Pancreas (tissue), 10 donors: ENCODE measurements at places on chromosomes 4 and X. TPM values are rescaled to one million over a fixed set of nuclear protein-coding genes. Genes with fewer than 3 reads are reported as not detected.

- no peak for DNase-seq
Measured at GRCh38 chr4:55218041-55218440, 92.6 kb upstream of the KDR start.

DNA sequence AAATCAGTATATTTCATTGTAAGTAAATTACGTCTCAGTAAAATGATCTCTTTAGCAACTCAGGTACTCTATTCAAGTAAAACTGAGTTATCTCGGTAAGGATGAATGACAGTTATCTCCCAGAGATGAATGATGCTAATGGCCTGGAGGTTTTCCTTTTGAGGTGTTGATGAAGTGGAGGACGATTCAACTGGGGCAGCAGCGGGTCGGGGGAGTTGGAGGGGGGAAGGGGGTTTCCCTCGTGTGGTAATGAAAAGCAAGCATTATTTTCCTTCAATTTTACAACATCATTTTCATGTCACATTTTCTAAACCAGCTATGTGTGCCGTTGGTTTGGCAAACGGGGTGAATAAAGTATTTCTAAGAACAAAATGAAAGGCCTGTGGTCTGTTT lies 92.4 kb upstream of the ATXN3L start:
- no peak for DNase-seq

- DNase-seq = no peak
Measured at GRCh38 chr4:102606261-102606660, 105.1 kb downstream of the NFKB1 start.

The ARHGEF38 gene
- 12.2 TPM for total RNA-seq

GRCh38 chrX:154738011-154738738 lies 12.7 kb downstream of the GAB3 start:
- no peak for DNase-seq

DNA sequence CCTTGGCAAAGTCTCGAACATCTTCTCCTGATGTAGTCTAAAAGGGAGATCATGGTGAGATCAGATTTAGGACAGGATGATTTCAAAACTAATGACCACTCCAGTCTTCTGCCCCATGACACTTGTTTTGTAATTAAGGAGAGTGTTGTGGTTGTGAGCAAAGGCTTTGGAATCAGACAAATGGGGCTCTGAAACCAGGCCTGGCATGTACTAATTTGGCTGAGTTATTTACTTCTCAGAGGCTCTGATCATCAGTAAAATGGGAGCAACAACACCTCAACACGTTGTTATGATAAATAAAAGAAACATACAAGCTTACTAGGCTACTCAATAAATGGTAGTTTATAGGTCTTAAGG lies 106.9 kb upstream of the FTHL17 start:
- no peak for DNase-seq

GRCh38 chr4:104941661-104942062 lies 205.0 kb upstream of the TET2 start:
- DNase-seq = no peak

The WAS gene
- total RNA-seq = 0.51 TPM

DNA sequence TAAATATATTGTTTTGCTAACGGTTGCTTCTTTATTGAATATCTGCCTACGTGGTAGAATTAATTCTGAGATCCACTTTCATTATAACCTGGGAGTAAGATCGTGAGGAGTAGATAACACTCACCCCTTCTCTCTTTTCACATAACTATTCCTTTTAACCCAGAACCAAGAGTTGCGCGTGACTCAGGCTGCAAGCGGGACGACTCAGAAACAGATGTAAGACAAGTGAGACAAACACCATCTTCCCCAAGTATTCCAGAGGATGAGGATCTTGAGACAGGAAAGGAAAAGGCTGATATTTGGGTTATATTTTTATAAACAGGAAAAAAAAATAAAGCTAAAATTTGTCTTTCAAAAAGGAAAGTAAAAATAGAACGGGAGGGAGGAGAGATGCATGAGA lies 318.8 kb upstream of the NOCT start:
- DNase-seq = no peak

- no peak for DNase-seq
Measured at GRCh38 chr4:7397206-7398103, 37.3 kb downstream of the PSAPL1 start.

The AMER1 gene
- 3.1 TPM for total RNA-seq
